CD4-positive, alpha-beta T cell treated with Interleukin-1 beta for 1 hour (primary cell): ENCODE measurements at places on chromosomes 1 and 21.

DNA sequence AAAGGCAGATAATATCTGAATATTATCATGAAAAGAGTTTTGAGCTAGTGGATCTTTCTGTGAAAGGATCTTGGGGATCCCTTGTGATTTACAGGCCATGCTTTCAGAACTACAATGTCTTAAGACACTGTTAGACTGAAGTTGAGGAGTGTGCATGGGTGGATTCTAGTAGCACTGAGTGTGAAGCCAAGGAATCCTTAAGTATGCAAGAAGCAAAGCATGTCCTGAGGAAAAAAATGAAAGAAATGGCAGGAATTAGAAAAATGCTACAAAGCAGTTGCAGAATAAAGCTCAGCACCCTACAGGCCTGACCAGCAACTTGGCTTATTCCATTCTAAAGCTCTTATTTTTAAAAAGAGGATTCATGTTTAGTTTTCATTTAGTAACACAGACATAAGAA, 11.9 kb downstream of the STX6 start:
- DNase-seq = no peak

DNA sequence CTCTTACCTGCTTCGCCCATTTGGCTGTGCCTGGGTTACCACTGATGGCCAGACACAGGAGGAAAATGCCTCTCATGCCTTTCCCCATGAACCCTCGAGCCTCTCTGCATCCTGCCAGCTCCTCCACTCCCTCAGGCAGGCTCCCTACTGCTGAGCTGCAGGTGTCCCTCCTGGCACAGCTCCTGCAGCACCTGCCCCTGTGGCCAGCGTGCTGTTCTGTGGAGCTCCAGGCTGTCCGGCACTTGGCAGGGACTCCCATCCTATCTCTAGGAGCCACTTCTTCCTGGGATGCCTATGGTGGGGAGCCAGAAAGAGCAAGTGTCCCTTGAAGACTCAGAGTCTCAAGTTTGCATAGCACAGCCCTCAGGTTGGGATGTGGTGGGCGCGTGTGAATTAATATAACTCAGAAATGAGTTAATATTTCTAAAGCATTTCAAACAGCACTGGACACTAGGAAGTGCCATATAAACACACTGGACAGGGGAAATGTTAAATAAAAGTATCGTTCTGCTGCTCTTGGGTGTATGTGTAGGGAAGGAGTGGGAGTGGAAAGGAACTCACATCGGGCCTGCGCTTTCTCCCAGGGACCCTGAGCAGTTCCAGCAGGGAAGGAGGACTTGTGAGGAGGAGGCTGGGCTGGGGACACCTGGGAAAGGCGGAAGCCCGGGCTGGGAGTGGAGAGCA, 2.7 kb downstream of the LRRC71 start:
- no peak for DNase-seq

DNA sequence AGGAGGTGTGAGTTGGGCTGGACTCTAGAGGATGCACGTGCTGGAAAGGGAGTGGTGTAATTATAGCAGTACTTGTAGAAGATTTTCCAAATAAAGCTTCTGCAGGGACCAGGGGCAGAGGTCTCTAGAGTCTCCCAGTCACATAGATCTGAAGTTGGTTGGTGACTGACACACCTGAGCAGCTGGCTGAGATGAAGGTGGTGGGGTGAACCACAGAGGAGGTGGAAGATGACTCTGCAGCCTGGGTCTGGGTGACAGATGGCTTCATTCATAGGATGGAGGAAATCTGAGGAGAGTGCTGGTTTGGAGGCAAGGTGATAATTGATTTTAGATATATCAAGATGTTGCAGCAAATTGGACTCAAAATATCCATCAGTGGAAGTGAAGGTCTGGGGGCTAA, 178.9 kb upstream of the IVNS1ABP start:
- DNase-seq = no peak

DNA sequence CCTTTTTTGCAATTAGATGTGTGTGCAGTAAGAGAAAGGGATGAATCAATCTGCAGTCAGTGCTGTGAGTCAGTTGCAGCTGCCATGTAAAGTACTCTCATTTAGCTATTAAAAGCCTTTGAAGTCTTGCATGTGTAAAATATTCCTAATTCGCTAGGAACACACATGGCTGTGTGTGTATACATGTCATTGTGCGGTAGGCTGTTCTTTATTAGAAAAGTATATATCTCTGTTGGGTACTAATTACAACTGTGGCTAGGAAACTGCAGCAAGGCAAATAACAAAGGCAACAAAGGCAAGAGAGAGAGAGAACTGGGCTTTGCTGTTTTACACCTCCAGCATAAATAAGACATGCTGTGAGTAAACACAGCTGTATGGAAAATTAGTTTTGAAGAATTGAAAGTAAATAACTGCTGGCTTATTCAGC, 41.7 kb downstream of the EPB41 start:
- no peak for DNase-seq

DNA sequence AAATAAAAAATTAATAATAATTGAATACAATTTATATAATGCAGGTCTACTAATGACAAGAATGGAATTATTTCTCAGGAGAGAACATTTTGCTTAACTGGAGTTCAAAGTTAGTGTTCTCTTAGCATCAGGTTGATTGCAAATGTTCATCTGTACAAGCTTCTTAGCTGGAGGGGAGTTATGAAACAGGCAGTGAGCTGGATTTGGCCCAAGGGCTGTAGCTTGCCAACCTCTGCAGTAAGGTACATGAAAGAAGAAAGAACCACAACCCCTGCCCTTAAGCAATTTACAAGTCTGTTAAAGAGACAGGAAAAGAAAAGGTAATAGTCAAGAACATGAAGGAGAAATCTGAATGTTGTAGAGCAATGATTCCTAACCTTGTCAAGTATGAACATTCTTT, 17.0 kb downstream of the LPGAT1 start:
- no peak for DNase-seq

- DNase-seq = no peak
Observed at GRCh38 chr21:31222142-31222541, 121.9 kb downstream of the TIAM1 start.

- DNase-seq = no peak
Observed at GRCh38 chr1:67664048-67664447, 21.0 kb upstream of the GADD45A start.

DNA sequence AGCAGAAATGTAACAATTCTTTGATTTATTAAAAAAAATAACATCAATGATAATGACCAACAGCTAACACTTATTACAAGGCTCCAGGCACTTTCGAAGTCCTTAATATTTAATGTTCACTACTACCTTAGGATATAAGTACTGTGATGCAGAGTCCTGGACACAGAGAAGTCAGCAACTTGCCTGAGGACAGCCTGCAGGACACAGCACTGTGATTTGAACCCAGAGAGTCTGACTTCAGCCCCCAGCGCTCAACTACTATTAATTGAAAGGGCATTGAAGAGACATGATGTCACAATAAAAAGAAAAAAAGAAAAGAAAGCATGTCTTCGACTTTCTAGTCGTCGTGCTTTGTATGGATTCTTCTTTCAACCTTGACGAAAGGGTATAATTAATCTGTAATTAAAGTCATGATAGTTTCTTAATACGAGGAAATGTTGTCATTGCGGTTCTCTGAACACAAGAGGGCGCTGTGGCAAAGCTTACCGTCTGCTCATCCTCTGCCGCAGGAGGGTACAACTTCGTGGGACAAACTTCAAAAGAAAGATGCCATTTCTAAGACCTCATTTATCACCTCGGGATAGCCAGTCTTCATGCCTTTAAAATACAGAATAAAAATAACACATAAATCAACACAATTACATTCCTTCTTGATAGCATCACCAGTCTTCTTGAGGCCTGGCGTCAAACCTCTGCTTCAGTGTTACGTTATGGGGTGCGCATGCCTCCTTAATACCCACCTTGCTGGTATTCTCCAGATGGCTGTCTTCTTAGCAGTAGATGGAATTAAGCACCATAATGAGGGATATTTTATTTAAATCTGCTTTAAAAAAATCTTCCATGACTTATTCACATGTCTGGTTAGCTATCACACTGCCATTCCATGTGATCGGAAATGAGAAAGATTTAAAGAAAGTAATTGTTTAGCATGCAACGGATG, 240.1 kb downstream of the DISC1 start:
- peak; percentile 63 for DNase-seq

- DNase-seq = no peak
Observed at GRCh38 chr1:161943737-161944136, 79.9 kb downstream of the OLFML2B start.

GRCh38 chr1:56938646-56939045, 27.2 kb downstream of the C8B start:
- DNase-seq = no peak

- no peak for DNase-seq
Observed at GRCh38 chr1:93669369-93669768, 12.3 kb downstream of the BCAR3 start.

DNA sequence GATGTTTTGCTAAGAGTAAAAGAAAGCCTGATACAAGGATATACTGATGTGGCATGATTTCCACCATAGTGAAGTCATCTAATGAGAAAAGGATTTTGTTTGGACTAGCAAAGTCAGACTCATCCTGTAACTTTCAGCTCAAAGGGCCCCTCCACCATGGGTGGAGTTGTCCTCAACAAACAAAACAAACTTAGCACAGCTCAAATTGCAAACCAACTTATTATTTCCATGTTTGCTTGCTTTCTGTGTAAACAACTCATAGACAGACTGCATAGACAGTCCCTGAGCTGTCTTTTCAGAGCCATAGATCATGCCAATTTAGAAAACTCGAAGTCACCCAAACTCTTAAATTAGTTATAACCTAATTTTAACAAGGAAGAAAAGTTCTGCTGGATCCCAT, 69.4 kb upstream of the VAV3 start:
- no peak for DNase-seq

DNA sequence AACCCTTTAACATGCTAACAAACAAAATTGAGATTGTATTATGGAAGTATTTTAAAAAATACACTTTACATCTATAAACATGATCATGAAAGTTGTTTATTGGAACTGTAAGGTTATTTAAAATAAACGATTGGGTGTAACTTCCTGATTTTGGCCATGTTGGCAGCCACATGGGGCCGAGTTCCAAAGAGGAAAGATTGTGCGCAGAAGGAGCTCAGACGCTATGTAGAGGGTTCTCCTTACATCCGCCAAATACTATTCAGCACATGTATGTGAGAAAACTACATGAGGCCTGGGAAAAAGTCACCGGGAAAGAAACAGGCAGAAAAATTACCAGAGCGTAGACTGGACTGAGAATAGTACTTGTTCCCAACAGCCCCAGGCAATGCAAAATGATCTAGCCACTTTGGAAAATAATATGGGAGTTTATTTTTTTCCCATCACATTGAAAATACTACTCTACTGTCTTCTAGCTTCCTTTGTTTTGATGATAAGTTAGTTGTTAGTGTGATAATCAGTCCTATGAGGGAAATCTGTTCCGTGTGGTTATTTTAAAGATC, 35.7 kb upstream of the B3GALT2 start:
- DNase-seq = no peak

GRCh38 chr1:232622981-232623380, 7.0 kb downstream of the SIPA1L2 start:
- no peak for DNase-seq

DNA sequence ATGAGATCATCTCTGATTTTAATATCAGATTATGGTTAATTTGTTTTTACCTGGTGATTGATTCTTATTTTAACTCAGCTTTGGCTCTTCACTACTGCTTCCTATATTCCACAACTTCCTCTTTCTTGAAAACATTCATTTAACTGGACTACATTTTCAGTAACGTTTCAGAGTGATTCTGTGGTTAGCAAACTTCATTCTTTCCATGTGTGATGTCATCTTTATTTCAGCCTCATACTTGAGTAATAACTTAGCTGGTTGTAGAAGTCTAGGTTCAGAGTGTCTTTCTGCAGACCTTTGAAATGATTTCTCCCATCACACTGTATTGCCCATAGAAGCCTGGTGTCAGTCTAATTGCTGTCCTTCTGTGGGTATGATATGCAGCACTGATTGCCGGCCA, 36.0 kb upstream of the SLC35F3 start:
- DNase-seq = no peak

DNA sequence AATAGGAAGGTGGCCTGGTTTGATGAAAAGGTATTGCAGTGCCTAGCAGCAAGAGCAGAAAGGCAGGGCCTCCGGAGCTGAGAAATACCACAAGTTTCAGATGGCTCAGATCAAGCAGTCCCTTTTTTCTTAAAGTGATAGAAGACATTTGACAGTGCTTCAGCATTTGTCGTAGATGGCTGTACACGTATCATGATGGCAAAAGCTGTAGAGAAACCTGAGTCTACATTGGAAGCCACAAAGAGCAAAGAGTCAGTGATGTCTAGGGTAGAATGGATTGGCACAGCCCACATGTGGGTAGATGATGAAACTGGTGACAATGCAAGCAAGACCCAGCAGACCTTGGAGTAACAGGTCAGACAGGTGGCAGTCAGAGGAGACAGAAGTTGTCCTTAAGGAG, 101.3 kb upstream of the ARTN start:
- no peak for DNase-seq

- peak; percentile 42 for DNase-seq
Observed at GRCh38 chr1:12434174-12434573, 183.8 kb downstream of the DHRS3 start.

DNA sequence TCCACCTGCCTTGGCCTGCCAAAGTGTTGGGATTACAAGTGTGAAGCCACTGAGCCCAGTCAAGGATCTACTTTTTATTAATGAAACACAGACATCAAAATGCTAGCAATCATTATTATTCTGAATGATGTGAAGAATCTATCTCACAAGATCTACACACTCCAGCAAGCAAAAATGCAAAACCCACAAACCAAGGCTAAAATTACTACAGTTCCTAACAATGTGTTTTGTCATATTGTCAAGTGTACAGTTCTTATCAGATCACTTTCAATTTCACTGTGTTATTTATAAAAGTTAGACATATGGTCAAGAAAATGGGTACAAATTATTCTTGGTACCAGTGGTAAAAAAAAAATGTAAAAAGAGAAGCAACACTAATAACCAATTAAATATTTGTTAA, 61.3 kb upstream of the SDC3 start:
- no peak for DNase-seq

DNA sequence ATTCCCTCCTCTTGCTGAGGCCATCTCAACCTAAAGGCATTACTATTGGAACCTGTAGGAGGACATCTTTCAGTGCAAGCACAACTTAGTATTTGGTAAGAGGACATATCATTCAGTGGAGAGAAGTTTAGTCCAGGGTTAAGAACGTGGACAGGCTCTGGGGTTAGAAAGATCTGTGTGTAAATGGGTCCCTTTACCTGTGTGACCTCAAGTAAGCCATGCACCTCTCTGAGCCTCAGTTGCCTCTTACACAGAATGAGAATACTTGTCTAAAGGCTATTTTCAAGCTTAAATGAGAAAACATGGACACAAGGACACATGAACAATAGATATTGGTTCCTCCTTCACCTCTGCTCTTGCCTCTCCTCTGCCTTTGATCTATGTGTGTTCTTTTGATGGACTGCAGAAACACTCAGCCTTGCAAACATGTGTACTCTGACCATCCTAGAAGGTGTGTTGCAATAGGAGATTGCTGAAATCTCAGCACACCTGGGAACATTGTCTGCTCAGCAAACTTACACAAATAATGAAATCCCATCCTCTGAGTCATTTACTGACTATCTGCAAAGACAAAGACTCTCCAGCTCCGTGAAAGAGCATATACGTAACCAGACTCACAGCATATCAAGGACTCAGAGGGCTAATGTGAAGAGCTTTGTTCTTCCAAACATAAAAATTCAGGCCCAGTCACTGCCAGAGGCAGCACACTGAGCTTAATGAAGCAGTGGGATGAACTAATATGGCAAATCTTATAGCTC, 143.8 kb downstream of the DAB1 start:
- no peak for DNase-seq
